GM12892 (cell line): ENCODE measurements at places on chromosomes 5 and 9.

DNA sequence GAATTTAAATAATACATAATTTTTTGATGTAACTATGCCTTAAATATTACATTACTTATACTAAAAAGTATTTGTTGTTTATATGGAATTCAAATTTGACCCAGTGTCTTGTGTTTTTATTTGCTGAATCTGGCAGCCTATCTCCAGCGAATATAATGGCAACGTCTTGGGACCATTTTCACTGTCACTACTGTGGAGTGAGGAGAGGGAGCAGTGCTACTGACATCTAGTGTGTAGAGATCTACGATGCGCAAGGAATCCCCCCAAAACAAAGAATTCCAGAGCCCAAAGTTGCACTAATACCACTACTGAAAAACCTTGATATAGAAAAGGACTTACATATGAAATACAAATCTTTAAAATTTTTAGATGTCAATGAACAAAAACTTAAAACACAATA, 314.4 kb downstream of the DRD1 start:
- no peak for DNase-seq

DNA sequence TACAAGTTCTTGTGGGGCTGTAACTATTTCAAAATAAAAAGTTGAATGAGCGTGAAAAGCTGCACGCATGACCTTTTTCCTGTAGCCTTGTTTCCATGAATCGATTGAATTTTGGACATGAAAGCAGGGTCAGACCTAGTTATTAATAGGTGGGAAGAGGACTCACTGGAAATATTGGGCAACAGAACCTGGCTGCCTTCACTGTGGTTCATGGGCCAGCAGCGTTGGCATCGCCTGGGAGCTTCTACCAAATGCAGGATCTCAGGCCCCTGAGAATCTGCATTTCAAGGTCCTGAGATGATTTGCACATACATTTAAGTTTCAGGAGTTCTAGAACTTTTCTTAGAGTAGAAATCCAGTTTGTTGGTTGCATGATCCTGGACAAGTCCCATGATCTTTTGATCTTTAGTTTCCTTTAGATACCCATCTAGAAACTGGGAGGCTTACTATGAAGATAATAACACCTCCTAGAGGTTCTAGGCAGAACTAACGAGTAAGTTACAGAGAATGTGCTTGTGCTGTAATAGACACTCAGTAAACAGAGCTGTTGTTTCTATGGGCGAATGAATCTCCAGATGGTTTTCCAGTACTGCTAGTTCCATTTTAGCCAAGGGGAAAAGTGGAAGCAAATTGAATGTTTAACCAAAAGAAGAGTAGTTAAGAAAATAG, 12.4 kb downstream of the ANKRD33B start:
- no peak for DNase-seq

DNA sequence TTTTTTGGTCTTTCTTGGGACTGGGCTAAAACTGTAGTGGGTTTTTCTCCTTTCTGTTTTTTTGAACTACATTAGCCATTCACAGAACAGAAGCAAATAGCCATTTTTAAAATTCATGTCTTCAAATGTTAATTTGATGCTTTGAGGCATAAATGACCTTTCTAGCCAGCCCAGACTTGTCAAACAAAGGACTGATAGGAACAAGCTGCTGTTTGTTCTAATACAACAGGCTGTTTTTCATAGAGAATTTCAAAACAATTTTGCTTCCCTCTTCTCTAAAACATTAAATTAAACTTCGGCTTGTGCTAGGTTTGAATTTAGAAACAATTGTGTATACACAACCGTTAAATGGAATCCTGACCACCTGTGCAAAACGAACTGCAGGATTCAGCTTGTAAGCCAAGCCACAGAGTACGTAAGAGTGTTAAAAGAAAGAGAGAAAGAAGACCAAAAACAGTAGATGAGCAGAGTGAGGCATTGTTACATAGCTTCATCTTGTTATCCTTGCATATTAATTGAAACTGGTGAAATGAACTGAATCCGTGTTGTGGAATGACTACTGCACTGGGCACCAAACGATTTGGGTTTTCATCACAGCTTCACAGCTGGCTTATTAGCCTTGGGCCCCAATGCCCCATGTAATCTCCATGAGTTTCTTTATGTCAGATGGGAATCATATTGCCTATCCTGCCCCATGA, 100.0 kb downstream of the ZSWIM6 start:
- no peak for DNase-seq

- DNase-seq, result no peak
Measured at GRCh38 chr5:73748510-73749400, 122.8 kb downstream of the ARHGEF28 start.

DNA sequence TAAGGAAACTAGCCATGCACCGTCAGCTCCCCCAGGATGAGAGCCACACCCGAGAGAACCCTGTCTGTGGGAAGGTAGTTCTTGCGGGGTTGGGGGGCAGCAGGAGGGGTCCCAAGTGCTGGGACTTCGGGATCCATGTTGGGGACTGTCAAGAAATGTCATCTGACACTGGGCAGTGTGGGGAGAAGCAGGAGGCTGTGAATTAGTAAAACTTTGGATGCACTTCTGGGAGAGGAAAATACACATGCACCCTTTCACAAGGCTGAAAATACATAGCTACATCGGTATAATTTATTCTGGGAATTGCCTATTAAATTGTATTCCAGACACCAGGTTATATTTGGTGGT, 109.6 kb upstream of the RPS23 start:
- DNase-seq, result no peak

- no peak for DNase-seq
Measured at GRCh38 chr9:104915753-104916152, 12.2 kb downstream of the ABCA1 start.

DNA sequence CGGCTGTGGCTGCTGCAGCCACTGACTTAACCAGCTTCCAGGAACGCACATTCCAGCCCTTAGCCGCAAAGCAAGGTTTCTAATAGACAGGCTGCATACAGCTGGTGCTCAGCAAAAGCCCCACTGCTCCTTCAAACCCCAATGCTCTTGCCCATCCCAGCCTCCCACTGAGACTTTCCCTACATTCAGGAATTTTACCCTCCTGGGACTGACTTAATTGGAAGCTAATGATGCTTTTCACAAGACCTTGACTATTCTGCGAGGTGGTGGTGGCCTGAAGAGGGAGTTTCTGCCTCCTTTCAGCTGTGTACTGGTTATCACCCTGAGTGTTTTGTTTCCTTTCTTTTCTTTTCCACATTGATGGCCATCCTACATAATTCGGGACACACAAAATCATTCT, 164.9 kb upstream of the IRX1 start:
- DNase-seq, result no peak

DNA sequence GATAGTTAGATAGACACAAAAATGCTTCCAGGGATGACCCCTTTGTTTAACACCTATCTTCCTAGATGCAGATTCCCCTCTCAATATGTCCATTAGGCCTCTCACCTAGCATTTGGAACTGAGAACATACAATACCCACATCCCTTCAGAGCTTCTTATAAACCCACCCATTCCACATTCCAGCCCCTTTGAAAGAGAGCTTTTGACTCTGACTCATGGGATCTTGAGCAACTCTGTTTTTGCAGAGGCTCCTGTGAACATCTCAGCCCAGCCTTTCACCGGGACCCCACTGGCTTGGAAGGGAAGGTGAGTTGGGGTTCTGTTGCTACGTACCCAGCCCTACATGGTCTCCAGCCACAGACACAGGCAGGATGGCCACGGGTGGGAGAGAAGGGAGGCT, 195.5 kb downstream of the FRMD3 start:
- no peak for DNase-seq

DNA sequence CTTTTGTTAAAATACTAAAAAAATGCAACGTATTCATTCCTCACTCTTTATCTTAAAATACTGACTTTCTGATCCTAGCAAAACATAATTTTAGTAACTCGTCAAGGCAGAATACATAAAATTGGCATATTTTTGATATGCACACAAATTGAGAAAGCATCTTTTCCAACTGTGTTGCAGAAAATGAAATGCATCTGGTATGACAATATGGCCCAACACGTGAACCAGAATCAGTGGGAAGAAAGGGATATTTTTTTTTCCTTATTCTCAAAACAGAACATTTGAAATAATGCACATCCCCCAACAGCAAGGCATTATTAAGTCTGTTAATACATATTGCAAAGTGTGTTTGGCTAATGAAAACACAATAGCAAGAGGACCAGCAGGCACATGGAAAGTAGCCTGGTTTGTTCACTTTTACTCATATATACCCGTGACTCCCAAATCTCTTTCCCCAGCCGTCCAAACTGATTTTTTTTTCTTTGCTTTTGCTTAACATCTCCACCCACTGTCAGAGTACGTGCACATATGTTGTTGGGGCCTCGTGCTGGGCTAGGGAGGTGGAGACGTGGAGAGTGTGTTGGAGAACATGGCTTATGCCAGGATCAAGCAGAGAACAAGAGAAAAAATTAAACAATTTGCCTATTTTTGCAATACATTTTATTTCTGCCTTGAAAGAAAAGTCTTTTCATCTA, 4.3 kb downstream of the MCTP1 start:
- DNase-seq, result no peak

- DNase-seq, result no peak
Measured at GRCh38 chr9:90847971-90848370, 46.4 kb downstream of the SYK start.

GRCh38 chr9:91992461-91993041, 42.5 kb upstream of the ROR2 start:
- no peak for DNase-seq

DNA sequence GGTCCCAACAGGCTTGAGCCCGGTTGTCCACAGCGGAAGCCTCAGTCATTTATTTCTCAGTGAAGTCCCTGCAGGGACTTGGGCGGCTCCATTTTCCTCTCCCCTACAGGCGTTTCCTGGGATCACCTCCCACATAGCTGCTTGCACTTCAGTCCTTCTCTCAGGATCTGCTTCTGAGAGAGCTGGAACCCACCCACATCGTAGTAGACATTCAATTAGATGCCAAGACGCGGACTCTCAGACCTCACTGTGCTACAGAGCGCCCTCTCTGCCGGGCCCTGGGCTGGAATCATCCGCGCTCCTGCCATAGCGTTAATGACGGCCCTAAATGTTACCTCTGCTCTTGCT, 54.0 kb upstream of the ROR2 start:
- no peak for DNase-seq

GRCh38 chr9:72533322-72533721, 11.9 kb downstream of the TMC1 start:
- no peak for DNase-seq

DNA sequence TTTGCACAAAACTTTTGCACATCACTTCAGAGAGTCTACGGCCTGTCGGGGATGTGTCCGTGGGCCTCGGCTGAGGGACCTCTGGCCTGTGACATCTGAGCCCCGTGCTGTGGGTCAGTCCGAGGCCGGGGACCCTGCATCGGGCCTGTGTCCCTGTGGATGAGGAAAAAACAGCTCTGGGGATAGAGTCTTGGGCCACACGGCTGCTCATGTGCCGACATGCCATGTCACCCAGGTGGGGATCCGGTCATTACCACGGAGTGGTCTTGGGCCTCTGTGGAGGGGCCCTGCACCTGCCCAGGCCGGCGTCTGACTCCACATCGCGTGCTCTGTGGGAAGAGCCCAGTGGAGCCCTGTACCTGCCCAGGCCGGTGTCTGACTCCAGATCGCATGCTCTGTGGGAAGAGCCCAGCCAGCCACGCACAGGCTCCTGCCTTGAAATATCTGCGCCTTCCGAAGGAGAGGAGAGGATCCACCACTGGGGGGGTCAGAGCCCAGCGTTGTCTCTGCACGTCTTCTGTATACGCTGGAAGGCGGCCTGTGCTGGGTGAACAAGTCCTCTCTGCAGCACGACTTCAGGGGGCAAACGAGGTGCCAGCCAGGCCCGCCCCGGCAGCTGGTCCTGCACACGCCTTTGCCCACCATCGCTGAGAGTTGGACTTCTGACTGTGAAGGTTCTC, 27.5 kb upstream of the IRX4 start:
- no peak for DNase-seq

GRCh38 chr5:90473396-90474234, 956 bp downstream of the MBLAC2 start:
- peak; percentile 17 for DNase-seq

GRCh38 chr5:65108786-65109743, 340.3 kb downstream of the CWC27 start:
- DNase-seq, result no peak

DNA sequence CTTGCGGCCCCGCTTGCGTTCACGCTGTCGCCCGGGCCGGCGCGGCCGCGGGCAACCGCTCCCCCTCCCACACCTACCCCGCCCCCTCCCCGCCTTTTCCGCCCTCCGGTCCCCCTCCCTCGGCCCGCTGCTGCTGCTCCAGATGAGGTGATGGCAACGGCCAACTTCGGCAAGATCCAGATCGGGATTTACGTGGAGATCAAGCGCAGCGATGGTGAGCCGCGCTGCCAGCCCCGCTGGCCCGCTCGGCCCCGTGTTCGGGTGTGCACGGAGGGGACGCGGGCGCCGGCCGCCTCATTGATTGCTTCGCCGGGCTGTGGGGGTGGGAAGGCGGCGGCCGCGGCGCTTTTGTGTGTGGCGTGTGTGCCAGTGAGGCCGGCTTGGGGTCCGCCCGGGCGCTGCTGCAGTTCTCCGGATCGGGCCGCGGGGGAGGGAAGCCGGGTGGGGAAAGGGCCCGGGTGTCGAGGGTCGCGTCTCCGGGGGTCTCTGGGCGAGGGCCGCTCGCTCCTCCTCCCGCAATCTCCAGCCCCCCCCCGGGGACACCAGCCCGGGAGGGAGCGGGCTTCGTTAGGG, 403 bp downstream of the KIF2A start:
- DNase-seq, result no peak

DNA sequence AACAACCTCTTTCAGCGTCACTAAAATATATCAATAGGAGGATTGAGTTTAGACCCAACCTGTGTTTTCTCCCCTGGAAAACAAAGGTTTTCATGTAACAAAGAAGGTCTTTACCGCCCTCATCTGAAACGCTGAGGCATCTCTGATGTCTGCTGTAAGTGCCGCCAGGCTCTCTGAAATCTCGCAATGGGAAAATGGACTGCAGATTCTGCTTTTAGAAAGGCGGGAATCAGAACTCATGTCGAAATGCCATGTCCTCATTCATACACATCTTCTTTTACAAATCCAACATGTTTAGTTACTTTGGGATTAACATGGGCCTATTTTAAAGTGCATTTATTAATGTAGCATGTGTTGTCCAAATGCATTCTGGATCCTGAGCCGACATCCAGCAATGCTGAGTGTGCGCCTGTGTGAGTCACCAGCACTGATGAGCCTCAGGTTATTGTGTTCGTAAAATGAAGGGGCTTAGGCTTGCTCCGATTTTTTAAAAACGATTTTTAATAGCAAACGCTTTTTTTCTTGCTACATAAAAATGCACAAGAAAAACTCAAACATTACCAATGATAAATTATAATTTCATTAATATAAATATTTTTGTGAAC, 51.9 kb upstream of the PLEKHG4B start:
- DNase-seq, result no peak

GRCh38 chr9:129176701-129177442, 1.2 kb downstream of the IER5L start:
- no peak for DNase-seq

GRCh38 chr5:6611334-6612256, 21.2 kb downstream of the NSUN2 start:
- DNase-seq, result no peak
